Naive B cell (primary cell): ENCODE measurements at places on chromosomes 5 and 9. TPM values are rescaled to one million over a fixed set of nuclear protein-coding genes. Genes with fewer than 3 reads are reported as not detected.

OR1L8 gene
- not detected for polyA plus RNA-seq

MLLT3 gene
- polyA plus RNA-seq, result 5.2 TPM

HK3 gene
- 1.3 TPM for polyA plus RNA-seq

TEX10 gene
- polyA plus RNA-seq, result 10.9 TPM

PCDHA2 gene
- polyA plus RNA-seq, result not detected

GPX8 gene
- not detected for polyA plus RNA-seq

GRCh38 chr9:97908705-97909104 is 13.6 kb downstream of the TRMO start:
- no peak for DNase-seq

GRCh38 chr9:91298311-91298710 is 63.4 kb downstream of the AUH start:
- DNase-seq, result no peak

GRCh38 chr5:76942581-76942980 is 10.3 kb upstream of the CRHBP start:
- no peak for DNase-seq

GRCh38 chr5:80238778-80239679 is 16.8 kb downstream of the SERINC5 start:
- no peak for DNase-seq

DNA sequence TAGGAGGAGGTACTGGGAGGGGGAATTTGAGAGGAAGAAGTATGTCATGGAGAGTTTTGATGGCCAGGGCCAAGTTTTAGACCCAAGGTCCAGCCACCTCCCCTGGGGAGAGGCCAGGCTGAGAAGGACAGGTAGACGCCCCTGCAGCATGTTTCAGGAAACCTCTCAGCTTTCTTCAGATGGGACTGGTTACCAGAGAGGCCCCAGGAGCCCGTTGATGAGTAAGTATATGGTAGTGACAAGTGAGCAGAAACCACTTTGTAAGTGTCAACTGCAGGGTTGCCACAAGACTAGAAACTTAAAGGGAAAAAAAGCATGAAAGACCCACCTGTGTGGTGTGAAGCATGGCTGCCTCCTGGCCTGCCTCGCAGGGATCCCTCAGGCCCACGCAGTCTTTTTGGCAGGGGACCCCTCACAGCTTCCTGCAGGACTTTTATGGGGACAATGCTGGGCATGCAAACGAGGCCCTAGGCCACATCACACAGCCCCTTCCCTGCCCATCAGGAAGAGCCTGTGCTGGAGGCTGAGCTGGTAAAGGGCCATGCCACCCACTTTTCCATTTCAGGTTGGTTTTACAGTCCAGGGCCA is 255.9 kb downstream of the FSTL4 start:
- DNase-seq, result no peak

- no peak for DNase-seq
These were observed 51.2 kb upstream of the ZNF608 start for GRCh38 chr5:124797665-124798087.

- DNase-seq, result peak; percentile 54
These were observed 193.1 kb upstream of the PTGER4 start for GRCh38 chr5:40486437-40487275.

- no peak for DNase-seq
These were observed 90.9 kb upstream of the COX7C start for GRCh38 chr5:86526811-86527348.

GRCh38 chr5:178535299-178536175 is 54.7 kb downstream of the COL23A1 start:
- DNase-seq, result no peak

DNA sequence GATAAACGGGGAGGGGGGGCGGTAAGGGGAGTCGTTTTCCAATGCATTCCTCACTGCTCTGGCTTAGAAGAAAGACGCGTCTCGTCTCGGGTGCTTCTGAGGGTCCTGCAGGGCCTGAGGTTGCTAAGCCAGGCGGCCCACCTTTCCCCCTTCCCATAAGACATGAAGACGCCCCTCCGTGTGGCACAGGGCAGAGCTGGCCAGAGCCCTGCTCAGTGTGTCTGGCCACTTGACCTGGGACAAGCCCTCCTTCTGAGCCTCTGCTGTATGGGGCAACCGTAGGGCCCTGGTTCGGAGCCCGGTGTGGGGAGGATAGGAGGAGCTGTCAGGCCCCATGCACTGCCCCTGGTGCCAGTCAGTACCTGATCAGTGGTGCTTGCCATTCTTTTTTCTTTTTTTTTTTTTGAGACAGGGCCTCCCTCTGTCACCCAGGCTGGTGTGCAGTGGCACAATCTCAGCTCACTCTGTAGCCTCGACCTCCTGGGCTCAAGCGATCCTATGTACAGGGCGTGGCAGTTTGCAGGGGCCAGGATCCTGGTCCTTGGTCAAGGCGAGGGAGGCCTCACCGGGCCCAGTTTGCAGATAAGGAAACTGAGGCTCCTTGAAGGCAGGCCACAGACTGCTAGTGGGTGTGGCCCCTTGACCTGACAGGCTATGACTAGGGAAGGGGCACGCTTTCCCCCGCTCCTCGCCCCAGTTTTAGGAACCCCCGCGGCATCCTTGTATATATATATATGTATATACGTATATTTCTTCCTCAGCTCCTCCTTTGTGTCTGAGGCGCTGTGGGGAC is 172.3 kb upstream of the IER5L start:
- no peak for DNase-seq

- no peak for DNase-seq
These were observed 317.0 kb upstream of the RPS23 start for GRCh38 chr5:82595113-82595512.

DNA sequence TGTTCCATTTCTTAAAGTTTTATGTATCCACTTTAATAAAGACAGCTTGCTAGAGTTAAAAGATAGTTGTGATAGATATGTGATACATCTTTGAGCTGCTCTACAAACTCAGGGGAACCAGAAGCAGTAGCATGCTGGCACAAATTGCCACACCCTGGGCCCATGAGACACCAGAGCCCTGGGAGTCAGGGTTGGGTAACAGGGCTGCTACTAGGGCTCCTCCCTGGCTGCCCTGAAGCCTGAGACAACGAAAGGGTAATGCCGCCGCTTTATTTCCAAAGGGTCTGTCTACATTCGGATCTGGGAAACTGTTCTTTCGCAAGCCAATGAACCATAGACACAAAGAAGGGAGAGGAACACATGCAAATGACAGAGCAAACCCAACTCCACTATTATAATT is 29.2 kb downstream of the PTPN3 start:
- DNase-seq, result no peak

GRCh38 chr5:66553916-66554575 is 42.1 kb upstream of the MAST4 start:
- peak; percentile 82 for DNase-seq

DNA sequence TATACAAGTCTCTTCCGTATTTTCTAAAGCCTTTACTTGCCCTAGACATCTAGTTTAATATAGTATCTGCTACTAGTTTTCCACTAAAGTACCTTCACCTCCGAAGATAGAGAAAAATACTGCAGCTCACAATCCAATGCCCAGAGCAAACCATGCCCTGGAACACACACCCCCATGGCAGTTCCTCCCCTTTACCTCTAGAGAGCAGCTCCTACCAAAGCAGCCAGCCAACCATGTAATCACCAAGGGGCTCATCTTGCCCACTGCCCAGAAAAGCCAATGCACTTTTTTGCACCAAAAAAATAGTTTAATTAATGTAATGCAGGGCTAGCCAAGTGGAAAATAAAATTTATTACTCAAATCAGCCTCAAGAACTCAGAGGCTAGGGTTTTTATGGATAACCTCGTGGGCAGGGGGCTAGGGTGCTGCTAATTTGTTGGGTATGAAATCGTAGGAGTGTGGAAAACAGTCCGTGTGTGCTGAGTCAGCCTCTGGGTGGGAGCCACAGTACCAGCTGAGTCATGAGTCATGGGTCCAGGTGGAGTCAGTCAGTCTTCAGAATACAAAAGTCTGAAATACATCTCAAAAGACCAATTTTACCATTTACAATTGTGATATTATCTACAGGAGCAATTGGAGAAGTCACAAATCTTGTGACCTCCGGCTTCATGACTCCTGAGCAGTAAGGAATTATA is 120.1 kb upstream of the ACO1 start:
- no peak for DNase-seq

DNA sequence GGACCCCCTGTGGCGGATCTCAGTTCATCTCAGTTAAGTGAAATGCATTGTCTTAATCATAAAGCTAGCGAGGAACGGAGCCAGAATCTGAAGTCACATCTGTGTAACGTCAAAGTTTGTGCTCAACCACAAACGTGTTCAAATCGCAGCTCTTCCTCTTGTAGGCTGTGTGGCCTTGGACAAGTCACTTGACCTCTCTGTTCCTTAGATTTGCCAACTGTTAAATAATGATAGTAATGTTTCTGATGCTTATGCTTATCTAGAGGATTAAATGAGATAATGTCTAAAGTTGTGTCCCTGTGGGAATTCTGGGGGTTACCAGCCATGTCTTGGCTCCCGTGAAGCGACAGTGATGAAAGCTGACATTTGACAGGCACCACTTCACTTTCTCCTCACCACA is 69.2 kb upstream of the NEURL1B start:
- DNase-seq, result no peak

DNA sequence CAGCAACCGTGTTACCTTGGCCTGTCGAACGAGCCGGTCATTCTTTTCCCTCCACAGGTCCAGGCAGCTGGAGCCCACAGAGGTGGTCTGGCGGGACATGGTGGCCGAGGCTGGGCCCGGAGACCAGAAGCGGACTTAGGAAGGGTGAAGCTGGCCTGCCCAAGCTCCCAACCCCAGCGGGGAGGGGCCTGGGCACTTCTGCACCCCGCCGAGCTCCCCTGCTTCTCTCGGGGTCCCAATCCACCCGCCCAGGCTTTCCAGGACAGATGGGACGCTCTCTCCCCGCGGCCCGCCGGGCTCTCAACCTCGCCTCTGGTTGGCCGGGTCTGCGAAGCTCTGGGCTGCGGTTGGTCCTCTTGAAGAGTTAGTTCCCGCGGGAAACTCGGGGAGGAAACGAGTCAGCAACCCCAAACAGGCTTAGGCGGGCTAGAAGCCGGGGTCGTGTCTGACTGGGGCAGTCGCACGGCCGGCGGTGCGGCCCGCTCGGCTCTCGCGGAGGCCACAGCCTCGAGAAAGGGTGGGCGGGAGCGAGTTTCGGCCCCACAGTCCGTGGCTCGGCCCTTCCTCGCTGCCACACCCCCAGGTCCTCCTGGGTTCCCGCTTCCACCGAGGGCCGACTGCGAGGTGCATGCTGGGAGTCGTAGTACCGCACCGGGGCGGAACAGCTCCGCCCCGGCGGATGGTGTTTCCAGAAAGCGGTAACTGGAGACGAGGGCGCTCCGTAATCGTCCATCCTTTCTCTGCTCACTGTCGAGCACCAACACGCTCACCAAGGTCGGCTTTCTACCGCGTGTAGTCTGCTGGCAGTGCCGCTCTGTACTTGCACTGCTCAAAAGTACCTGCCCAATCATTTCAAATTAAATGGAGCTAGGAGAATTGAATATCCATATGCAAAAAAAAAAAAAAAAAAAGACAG is at the start of gene FANCG:
Gene FANCG (minus strand): TSS at position 517 of the 916 bp plus-strand sequence. CDS start 418 bp downstream, at position 99.
- DNase-seq, result peak; percentile 79

- DNase-seq, result no peak
These were observed 46.9 kb upstream of the TESK1 start for GRCh38 chr9:35558185-35558584.

DNA sequence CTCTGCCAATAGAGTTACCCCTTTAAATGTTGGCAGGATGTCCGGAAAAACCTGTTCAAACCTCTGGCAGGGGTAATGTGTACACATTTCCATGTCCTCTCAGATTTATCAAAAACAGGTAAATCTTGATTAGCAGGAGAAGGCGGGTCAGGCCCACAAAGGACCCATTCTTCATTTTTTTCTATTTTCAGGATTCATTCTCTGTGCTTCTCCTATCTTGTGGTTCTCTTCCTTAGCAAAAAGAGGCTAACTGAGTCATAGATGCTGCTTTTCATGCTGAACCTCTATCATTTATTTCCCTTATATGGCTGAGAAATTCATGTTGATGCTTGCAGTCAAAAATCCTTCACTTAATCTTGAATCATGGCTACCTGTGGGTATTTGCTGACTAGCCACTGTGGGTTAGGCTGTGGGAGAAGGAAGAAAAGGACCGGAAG is 112.7 kb upstream of the IQGAP2 start:
- no peak for DNase-seq
